ENCODE measurements at places on chromosomes 1 and 21.
A peak's percentile ranks its signal among the peaks of the same experiment; 100 is the strongest.

- DNase-seq: no peak
These were observed 95.5 kb upstream of the B3GALT2 start for GRCh38 chr1:193281894-193282293.

GRCh38 chr1:37730376-37730775 lies 34.5 kb downstream of the EPHA10 start:
- no peak for DNase-seq

DNA sequence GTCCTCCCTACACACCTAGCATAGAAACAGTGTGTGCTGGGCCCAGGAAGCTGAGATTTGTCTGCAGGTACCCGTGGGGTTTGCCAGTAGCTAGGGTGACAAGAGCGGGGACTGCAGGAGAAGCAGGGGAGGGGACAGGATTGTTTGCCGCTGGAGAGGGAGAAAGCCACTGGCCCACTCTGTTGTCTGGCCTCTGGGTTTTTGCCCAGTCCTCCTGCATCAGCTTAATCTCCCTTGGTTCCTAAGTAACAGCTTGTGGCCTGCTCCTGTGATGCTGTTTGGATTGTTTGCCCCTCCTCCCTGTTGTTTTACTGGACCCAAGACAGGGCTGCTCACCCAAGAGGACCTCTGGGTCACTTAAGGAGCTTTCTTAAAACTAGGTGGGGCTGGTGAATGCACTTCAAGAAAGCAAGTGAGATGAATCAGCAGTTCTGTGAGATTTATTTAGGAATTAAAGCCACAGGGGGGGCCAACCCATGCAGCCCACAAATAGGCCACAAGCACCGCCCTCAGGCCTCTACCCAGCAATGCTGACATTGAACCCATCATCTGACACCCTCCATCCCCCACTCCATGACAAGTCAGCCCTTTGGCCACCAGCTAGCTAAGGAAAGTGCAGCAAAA lies 142.8 kb downstream of the ZZZ3 start:
- no peak for DNase-seq

DNA sequence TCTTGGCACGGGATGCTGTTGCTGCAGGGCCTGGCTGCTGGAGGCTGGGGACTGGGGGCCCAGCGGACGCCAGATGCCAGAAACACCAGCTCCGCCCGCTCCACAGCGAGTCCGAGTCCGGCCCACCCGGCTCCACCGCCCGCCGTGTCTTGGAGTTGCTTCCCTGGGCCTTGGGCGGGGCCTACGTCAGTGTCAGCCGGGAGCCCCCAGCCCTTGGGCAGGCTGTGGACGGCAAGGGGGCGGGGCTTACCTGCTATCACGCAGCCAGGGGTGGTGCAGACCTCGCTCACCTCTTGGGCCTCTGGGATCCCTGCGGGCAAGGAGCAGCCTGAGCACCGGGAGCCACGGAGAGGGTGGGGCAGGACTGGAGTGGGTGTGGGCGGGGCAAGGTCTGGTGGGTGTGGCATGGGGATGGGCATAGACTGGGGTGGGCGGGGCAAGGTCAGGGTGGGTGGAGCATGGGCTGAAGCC lies 21.8 kb downstream of the MMEL1 start:
- no peak for DNase-seq

- DNase-seq: no peak
These were observed 117.1 kb upstream of the CSF3R start for GRCh38 chr1:36599828-36600227.

DNA sequence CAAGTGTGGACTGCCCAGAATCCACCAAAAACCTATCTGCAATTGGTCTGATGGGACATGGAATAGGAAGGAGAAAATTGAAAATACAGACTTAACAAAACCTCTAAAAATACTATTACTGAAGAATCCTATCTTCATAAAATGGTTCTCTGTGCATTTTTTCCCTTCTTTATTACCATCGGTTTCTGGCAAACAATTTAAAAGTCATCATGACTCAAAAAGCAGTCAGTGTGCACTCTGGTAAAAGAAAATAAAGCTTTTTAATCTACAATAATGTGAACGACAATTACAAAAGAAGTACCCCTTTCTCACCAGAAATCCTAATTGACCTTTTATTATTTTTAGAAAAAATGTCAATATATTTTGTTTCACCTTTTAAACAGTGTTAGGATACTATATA lies 186.3 kb downstream of the TPR start:
- no peak for DNase-seq

- DNase-seq: no peak
These were observed 18.9 kb downstream of the SPATA46 start for GRCh38 chr1:162357681-162358266.

GRCh38 chr1:17190010-17190995 lies 14.6 kb upstream of the PADI1 start:
- no peak for DNase-seq

DNA sequence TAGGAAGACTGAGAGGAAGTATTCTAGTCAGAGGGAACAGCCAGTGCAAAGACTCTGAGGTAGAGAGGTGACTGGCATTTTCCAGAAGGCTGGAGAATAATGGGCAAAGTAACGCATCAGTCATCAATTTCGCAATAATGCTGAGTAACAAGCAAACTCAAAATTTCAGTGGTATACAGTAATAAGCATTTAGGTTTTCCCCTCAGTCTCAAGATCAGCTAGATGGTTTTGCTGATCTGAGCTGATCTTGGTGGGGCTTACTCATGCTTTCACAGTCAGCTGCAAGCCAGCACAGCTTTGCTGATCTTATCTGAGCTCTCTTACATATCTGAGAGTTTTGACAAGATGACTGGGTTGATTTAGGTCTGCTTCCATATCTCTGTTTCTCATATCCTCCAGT lies 108.7 kb downstream of the TSEN15 start:
- DNase-seq: no peak

DNA sequence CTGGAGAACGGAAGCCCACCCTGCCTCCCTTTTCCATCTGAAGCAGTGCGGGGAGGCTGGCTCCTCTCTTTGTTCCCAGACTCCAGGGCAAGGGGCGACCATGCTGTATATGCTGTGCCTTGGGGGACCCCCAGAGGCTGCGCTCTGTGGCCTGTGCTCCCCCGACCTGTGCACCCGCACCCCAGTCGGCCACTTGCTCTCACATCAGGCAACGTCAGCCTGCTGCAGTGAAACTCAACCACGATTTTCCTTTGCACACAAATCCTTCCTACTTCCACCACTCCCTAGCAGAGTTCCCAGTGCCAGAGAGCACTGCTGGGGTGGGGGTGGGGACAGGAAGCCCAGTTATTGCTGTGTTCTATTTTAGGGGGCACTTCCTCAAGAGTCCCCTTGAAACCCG lies 52.5 kb downstream of the SIM2 start:
- no peak for DNase-seq

DNA sequence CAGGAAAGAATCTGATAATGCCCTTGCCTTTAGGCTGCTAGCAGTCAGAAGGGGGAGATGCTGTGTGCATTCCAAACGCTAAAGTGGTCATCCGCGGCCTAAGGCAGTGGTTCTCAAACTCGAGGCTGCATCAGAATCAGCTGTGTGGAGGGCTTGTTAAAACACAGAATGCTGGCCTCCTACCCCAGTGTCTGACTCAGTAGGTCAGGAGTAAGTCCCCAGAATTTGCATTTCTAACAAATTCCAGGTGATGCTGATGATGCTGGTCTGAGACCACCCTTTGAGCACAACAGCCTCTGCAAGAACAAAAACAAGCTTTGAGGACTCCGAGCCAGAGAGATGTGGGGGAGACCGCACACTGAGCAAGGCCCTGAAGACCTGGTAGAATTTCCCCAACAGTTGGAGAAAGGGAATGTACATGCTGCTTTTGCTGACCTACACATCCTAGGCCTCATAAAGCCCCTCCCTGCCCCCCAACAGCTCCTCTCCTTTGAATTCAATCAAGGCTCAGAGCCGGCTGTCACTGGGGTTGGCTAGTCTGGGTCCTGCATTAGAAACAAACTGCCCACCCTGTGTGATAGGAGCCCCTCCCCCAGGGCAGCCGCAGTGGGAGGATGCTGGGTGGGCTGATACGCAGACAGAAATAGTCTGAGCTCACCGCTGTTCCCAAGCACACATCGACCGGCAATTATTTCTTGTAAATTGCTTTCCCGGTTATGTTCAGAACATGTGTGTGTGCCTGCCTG lies 27.1 kb downstream of the SHISAL2A start:
- no peak for DNase-seq

- DNase-seq: no peak
These were observed 115.7 kb upstream of the ATP1A1 start for GRCh38 chr1:116257341-116257767.

GRCh38 chr1:47508702-47509431 lies 71.0 kb downstream of the FOXD2 start:
- DNase-seq: no peak

- no peak for DNase-seq
These were observed 14.3 kb upstream of the BRWD1 start for GRCh38 chr21:39327727-39328126.

DNA sequence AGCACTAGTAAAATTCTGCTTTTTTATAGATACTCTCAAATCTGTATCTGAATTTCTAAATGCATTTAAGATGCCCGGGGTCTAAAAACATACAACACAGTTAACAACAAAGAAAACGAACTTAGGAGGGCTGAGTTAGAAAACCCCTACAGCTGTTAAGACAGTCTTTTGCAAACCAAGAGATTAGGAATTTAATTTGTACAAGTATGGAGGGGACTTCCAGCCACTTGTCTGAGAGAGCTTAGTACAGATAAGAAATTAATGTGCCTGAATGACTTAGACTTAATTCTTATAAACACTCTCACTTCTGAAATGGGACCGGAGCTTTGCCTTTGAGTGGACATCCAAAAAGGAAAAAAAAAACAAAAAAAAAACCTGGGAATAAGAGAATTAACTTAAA lies 61.6 kb downstream of the SMYD3 start:
- no peak for DNase-seq

GRCh38 chr21:44390886-44391285 lies 37.5 kb downstream of the TRPM2 start:
- peak; percentile 35 for DNase-seq

DNA sequence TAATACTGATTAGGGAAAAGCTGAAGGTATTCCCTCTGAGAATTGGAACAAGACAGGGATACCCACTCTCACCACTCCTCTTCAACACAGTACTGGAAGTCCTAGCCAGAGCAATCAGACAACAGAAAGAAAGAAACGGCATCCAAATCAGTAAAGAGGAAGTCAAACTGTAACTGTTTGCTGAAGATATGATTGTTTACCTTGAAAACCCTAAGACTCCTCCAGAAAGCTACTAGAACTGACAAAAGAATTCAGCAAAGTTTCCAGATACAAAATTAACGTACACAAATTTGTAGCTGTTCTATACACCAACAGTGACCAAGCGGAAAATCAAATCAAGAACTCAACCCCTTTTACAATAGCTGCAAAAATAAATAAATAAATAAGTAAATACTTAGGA lies 78.6 kb downstream of the EXTL2 start:
- no peak for DNase-seq

GRCh38 chr1:52072291-52072690 lies 16.2 kb downstream of the BTF3L4 start:
- DNase-seq: no peak

DNA sequence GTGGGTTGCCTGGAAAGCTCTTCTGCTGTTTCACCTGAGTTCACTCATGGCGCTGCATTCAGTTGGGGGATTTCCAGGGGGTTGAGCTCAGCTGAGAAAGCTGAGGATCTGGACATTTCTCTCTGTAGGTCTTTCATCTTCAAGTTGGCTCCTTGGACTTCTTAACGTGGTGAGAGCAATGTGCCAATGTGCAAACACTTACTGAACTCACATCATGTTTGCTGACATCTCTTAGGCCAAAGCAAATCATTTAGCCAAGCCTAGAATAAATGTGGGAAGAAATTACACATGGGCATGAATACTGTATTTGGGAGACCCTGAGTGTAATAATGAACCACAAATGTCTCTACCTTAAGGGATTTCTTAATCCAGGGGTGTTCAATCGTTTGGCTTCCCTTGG lies 42.7 kb upstream of the SLC22A15 start:
- no peak for DNase-seq

DNA sequence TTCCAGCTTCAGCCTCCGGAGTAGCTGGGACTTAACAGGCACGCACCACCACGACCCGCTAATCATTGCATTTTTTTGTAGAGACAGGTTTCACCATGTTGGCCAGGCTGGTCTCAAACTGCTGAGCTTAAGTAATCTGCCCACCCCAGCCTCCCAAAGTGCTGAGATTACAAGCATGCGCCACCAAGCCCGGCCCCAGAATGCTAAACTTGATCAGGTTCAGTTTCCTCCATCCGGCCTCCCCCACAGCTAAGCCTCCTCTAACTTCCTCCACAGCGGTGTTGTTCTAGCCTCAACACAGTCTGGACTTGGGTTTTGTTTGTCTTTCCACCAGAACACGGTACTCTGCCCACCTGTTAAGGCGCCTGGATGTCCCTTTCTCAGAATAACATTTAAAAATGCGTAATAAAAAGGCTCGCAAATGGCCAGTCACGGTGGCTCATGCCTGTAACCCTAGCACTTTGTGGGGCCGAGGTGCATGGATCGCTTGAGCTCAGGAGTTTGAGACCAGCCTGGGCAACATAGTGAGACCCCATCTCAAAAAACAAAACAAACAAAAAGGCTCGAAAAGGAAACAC lies 2.4 kb downstream of the PARP1 start:
- peak; percentile 32 for DNase-seq

DNA sequence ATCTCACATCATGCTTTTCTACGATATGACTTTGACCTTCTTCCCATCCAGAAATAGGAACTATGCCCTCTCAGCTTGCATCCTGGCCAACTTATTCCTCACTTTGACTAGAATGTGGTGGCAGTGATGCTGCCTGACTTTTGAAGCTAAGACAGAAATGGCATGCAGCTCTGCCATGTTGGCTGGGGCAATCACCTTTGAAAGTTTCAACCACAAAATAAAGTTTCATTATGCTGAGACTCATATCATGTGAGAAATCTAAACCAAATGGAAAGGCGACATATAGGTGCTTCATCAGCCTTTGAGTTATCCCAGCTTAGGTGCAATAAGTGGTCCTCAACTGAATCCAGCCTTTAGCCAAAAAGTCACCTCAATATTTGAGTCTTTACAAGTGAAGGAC lies 370.0 kb upstream of the CHRM3 start:
- DNase-seq: no peak

GRCh38 chr1:78604643-78605042 lies 15.6 kb upstream of the IFI44L start:
- DNase-seq: no peak

DNA sequence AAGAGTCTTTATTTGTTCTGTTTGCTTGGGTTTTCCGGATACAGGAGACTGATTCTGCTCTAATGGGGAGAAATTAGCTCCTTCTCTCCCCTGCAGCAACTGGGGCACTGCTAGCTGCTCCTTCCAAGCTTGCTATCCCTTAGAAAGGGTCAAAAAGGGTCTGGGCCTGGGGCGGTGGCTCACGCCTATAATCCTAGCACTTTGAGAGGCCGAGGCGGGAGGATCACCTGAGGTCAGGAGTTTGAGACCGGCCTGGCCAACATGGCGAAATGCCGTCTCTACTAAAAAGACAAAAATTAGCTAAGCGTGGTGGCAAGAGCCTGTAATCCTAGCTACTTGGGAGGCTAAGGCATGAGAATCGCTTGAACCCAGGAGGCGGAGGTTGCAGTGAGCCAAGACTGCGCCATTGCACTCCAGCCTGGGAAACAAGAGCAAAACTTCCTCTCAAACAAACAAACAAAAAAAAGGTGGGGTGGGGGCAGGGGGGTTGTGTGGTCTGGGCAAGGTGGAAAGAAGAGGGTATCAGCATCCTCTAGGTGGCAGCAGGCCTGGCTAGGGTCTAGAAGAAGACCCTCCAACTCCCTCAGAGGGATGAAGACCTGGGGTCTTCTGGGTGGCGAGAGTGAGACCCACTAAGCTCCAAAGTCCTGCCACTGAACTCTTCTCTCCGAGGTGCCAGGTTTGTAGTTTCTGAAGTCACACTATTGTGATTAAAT lies 15.4 kb upstream of the TBX15 start:
- DNase-seq: no peak
